ENCODE measurements at places on chromosomes 3 and 15. TPM values are rescaled to one million over a fixed set of nuclear protein-coding genes. Genes with fewer than 3 reads are reported as not detected.

SOX14 gene
- not detected for polyA plus RNA-seq

GLDN gene
- 1.8 TPM for polyA plus RNA-seq

DNA sequence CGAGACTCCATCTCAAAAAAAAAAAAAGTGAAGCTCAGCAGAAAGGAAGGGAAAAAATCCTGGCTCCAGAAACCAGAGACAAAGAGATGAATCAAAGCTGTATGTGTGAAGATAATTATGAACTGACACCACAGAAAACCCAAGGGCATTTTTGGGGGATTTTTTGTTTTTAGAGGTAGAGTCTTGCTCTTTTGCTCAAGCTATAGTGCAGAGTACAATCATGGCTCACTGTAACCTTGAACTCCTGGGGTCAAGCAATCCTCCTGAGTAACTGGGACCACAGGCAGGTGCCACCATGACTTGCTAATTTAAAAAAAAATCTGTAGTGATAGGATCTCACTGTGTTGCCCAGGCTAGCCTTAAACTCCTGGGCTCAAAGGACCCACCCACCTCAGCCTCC, 22.8 kb downstream of the HCLS1 start:
- no peak overlapping the region for H3K27ac ChIP-seq
- no peaks in the 10 kb centered on the region for H3K4me1 ChIP-seq
- DNase-seq: no peak
- no peak overlapping the region for H3K4me3 ChIP-seq

DNA sequence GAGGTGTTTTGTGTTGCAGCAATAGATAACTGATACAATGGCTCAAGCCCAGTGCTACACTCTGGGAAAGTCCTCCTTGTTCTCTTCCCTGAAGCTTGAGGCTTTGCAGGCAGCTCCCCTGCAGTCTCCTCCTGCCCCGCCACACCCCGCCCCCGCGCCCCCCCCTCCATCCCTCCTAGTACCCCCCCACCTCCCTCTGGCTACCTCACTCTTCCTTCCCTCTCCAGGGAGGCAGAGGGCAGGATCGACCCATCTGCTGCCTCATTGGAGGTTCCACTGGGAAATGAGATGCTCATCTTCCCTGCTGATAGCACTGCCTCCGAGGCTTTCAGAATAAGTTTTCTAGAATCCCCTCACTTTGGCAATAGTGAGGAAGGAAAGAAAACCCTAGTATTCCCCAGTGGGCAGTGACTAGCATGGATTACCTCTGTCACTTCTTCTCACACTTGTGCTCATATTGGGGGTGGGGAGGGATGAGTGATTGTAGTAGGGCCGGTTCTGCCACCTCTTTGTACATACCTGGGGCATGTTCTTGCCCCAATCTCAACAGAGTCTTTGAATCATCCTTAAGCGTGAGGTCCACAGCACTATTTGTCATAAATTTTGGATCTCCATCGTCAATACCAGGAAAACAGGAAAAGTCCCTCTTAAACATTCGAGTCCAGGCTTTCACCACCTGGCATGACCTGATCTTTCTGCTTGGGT, 16.3 kb upstream of the RAB7A start:
- H3K36me3 ChIP-seq: no peaks in the 10 kb centered on the region
- no peaks in the 10 kb centered on the region for H3K4me1 ChIP-seq
- H3K27me3 ChIP-seq: peaks cover 4% of the 10 kb centered on the region

DNA sequence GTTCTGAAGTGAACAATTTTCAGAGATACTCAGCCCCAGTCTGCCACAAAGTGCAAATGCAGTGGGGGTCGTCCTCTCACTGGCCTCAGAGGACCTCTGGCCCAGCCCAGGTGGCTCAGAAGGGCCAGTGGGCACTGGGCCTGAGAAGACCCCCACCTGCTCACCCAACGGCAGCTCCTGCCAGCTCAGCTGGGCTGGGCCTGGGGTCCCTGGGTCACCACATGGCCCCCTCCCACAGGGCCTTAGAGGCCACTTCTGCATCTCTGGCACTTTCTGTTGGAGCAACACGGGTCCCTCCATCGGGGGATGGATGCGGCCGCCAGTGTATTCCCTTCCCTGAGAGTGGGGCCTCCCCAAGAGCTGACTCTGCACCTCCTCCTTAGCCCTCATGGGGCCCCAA, 262.7 kb upstream of the KCNH8 start:
- no peak for DNase-seq
- no peak overlapping the region for H3K4me3 ChIP-seq
- no peaks in the 10 kb centered on the region for H3K27me3 ChIP-seq
